ENCODE measurements at places on chromosomes 1 and 21. TPM values are rescaled to one million over a fixed set of nuclear protein-coding genes. Genes with fewer than 3 reads are reported as not detected.

TMEM81 gene
- total RNA-seq = 3.7 TPM

DNA sequence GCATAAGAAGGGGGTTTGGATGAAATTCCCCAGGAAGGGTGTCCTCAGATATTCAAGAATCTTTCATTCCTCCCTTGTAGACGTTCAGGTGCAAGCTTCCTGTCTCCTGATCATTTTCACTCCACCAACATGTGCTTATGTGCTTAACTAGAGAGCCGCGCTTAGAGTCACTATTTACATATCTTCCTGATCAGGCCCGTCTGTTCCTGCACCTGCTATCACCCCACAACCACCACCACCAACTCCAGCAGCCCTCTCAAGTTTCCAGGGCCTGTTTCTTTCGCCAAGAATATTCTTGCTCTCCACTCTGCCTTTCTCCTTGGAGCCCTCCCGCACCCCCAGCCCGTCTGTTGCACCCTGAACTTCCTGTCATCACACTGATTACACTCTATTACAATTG, 113.4 kb downstream of the SPSB1 start:
- DNase-seq = no peak

ST6GALNAC3 gene
- 2.5 TPM for total RNA-seq

OR10Z1 gene
- not detected for total RNA-seq

LYPLA2 gene
- total RNA-seq = 48.1 TPM

DNA sequence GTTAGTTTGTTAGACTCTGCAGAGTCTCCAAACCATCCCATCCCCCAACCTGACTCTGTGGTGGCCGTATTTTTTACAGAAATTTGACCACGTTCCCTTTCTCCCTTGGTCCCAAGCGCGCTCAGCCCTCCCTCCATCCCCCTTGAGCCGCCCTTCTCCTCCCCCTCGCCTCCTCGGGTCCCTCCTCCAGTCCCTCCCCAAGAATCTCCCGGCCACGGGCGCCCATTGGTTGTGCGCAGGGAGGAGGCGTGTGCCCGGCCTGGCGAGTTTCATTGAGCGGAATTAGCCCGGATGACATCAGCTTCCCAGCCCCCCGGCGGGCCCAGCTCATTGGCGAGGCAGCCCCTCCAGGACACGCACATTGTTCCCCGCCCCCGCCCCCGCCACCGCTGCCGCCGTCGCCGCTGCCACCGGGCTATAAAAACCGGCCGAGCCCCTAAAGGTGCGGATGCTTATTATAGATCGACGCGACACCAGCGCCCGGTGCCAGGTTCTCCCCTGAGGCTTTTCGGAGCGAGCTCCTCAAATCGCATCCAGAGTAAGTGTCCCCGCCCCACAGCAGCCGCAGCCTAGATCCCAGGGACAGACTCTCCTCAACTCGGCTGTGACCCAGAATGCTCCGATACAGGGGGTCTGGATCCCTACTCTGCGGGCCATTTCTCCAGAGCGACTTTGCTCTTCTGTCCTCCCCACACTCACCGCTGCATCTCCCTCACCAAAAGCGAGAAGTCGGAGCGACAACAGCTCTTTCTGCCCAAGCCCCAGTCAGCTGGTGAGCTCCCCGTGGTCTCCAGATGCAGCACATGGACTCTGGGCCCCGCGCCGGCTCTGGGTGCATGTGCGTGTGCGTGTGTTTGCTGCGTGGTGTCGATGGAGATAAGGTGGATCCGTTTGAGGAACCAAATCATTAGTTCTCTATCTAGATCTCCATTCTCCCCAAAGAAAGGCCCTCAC, at the start of gene OLIG2:
Gene OLIG2 (plus strand): TSS at position 447 of the 954 bp plus-strand sequence. CDS start 928 bp downstream, outside the sequence.
- DNase-seq = no peak

ACOT11 gene
- total RNA-seq = 1.1 TPM
